ENCODE measurements at places on chromosomes 3 and 15.

DNA sequence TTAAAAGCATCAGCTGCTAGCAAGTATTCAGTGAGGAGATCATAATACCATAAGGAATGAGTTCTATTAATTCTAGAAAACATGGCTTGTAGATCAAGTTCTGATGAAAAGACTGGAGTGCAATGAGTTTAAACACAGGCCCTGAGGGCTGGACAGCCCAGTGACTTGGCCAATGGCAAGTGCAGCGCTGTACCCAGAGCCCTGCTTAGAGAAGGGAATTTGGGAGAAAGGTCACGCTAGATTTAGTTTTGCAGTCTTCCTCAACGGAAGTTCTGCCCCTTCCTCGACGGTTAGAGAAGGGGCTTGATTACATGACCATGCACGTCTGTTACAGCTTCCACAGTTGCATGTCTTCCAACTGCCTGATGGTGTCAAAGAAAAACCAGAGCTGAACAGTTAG is 4.0 kb downstream of the TMEM212 start:
- no peak for DNase-seq

DNA sequence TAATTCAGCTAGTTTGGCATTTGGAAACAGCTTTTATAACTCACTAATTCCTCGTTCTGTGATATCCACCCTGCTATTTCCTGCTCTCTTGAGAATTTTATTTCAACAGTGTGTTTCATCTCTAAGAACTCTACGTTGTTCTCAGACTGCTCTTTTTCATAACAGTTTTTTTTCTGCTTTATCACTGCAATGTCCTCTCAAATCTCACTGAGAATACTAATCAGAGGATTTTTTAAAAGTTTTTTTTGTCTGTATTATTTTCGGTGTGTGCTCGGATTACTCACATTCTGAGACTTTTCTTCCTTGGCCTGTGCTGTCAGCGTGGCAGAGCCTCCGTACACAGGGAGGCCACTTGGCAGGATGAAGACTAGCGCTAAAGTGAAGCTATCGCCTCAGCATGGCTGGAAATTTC is 59.4 kb upstream of the NEO1 start:
- no peak for DNase-seq

DNA sequence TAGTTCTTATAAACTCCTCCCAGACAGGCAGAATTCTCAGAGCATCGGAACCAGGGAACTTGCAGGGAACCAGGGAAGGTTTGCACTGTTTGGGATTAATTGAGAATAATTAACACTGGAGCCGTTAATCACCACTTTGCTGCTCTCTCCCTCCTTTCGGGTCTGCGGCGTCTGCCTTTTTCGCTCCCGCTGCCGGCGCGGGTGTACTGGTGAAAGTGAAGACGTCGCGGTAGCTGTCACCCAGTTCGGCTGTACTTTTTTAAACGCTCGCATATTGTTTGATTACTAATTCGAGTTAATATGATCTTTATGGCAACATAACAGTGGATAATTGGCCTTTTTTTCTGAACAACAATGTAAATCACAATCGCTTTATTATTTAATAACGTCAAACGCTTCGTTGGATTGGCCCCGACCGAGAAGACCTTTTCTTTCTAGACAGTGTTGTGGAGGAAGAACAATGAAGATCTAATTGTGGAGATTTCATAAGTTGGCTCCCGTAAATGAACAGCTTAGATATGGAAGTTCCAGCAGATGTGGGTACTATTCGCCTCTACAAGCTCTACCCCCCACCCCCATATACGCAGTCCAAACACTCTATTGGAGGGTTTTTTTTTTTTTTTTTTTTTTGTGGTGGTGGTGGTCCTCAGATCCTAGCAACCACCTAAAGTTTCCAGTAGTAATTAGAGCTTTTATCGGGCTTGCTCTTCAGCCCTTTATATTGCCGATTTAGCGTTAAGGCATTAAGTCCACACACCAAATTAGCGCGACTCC is 12.7 kb downstream of the SOX2 start:
- DNase-seq = no peak

- DNase-seq = no peak
Measured at GRCh38 chr3:170470063-170471016, 51.7 kb downstream of the CLDN11 start.

DNA sequence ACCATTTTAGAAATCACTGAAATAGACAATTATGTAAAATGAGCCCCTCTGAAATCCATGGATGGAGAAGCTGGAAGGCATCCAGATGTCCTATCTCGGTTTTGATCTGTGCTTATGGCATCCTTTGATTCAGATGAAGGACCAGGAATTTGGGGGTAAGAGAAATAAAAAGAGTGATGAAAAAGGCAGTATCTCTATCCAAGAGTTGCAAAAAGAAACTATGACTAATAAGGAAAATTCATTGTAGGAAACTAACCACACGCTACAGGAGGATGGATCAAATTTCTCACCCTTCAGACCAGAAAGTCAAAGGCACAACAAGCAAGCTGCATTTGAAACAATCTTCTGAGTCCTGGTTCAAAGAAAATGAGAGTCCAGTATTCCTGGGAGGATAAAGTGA is 34.8 kb downstream of the SRGAP3 start:
- DNase-seq = no peak

DNA sequence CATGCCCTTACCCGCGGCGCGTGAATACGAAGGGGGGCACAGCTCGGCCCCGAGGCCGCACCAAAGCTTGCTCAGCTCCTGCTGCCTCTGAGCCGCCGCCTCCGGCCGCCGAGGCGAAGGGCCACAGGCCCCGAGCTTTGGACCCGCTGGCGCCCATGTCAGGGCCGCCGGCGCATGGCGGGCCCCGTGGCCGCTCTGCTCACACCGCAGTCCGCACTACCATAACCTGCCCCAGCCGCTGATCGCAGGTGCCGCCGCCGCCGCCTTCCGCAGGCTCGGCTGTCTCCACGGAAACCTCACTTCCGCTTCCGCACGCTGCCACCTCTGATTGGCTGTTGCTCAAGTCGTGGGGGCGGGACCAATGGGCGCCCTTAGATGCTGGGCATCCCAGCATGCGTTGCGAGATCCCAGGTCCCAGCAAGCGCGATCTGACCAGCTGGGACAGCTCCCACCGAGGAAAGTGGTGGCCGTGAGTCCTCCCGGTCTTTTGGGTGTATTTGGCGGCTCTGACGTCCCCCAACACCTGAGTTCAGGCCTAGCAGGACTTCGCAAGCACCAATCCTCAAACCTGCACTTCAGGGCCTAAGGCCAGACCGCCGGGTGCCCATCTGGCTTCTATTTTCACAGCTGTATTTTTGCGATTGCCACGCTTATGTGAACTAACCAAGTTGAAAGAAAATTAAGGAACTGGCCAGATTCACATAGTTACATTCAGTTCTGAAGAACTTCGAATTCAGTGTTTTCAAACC is at the start of gene TUSC2:
Gene TUSC2 (minus strand): TSS at position 281 of the 749 bp plus-strand sequence. CDS start 124 bp downstream, at position 157.
- DNase-seq = peak; percentile 95

- DNase-seq = no peak
Measured at GRCh38 chr3:138065949-138066348, 49.5 kb downstream of the DZIP1L start.

DNA sequence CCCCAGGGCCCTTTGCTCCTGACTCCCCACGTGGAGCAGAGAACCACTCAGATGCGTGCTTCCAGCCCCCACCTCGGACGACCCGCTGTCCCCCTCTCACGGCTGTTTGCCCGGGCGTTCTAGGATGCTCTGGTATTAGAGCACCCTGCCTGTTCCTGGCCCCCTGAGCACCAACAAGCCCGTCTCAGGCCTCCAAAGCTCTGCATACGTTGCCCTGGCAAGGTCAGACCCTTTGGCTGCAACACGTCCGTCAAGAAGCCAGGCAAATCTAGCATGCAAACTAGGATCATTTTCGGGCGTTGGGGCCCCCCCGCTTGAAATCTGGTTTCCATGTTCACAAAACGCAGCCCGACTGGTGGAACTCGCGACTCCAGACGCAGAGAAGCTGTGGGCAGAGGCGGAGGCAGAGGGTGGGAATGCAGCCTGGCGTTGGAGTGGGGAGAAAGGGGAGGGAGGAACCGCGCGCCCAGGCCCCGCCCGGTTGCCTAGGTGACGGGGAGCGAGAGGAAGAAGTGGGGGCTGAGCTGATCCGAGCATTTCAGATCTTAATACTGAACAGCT is 86.2 kb upstream of the PIAS1 start:
- DNase-seq = peak; percentile 79

DNA sequence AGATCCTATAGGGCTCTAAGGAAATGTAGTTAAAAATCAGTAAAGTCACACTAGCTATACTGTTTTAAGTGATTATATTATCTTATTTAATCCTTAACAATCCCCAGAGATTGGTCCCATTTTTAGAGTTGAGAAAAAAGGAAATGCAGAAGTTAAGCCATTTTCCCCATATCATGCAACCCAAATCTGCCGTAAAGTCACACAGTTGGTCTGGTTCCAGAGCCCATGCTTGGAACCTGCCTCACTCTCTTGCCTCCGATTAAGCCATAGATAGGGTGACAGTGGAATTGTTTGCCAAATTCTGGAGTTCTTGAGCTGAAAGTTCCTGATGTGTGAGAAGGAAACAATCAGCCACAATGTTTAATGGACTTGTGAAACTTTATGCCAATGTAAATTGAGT is 2.3 kb upstream of the P2RY13 start:
- no peak for DNase-seq

- DNase-seq = no peak
Measured at GRCh38 chr3:16329036-16329825, 64.2 kb downstream of the OXNAD1 start.

DNA sequence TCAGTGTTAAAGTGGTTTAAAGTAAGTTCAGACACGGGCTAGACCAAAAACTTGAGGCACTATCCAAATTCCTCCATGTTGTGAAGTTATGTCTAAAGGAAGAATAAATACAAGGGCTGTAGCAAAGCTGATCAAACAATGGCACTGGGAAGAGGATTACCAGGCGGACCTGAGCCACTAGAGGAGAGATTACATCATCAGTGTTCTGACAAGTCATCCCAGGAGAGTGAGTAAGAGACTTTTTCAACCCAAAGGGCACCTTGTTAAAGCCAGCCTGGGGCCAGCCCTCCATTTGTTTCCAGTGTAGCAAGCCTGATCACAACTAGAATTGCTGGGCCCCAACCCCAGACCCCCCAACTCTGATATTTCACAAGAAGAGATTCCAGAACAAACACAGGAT is 166.9 kb downstream of the DCLK3 start:
- DNase-seq = no peak

- DNase-seq = no peak
Measured at GRCh38 chr3:56783644-56784447, 17.9 kb downstream of the ARHGEF3 start.

DNA sequence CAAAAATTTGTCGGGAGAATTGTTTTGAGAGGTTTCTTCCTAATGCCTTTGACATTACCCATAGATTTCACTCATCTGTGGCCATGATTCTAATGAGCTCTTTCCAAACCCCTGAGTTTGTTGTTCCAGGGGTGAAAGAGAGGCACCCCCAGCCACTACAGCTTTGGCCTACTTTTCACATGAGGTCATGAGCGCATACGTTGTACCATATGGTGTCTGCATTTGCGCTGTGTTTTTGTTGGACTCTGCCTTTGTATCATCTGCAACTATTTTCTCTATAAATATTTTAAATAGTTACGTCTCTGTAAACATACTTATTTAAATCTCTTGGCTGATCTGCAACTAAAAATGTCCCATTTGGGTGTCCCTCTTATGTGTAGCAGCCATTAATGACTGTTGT is 107.9 kb downstream of the LRTM1 start:
- DNase-seq = no peak

- DNase-seq = no peak
Measured at GRCh38 chr3:184584464-184584891, 22.9 kb downstream of the EPHB3 start.

DNA sequence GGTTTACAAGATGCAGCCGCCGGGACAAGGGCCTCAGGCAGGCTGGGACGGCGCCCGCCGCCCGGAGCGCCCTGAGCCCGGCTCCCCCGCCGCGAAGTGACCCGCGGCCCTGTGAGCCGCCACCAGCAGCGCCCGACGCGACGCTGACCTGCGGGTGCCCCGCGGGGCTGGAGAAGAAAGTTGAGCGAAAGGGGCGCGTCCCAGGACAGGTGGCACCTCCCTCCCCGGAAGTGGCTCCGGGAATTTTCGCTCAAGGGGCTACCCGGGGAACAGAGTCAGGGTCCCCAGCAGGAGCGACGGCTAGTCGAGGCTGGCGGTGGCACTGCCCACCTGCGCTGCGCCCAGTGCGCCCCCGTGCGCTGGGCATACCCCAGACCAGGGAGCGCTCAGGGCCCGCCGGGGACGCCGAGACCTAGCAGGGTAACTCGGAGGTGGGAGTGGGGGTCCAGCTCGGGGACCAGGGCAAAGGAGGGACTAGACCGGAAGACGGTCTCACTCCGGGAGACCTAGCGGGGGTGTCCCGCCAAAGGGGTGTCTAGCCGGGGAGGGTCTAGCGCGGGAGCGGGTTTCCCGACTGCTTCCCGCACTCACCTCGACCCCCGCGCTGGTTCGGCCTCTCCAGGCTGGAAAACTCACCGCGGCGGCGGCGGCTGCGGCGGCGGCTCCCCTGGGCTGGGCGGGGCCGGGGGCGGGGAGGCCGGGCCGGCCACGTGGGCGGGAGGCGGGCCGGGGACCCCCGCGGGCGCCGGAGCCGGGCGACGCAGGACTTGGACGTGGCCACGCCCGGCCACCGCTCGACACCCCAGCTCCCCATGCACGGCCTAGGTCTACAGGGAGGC is 18.4 kb downstream of the SPATA12 start:
- peak; percentile 95 for DNase-seq

- peak; percentile 44 for DNase-seq
Measured at GRCh38 chr3:11643201-11643603, 513 bp downstream of the VGLL4 start.

- DNase-seq = no peak
Measured at GRCh38 chr15:97694456-97694855, 266.0 kb upstream of the ARRDC4 start.

- no peak for DNase-seq
Measured at GRCh38 chr15:69784798-69785566, 312.7 kb downstream of the TLE3 start.

DNA sequence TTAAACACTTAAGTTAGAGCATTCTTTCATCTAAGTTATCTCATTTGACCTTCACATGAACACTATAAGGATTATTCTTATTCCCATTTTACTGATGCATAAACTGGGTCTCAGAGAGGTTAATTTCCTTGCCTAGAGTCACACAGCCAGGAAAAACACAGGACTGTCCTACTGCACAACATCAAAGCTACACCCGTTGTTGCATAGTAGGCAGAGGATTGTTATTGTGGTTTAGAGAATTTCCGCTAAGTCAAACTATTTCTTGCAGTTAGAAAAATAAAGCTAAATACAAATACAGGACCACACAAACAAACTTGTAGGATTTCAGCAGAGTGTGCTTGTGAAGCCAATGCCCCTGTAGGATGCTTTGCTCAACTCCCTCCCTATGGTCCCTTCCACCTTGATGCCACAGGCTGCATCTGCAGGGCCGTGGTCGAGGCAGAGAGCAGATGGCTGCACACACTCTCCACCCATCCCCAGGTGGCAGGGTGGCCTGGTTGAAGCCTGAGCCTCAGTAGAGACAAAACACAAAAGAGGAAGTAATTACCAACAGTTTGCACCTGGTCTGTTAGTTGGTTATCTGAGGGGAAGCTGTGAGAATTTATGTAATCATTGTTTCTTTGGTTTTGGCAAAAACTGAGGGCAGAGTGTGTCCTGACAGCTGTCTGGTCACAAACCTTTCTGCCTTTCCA is 41.1 kb upstream of the SKOR1 start:
- no peak for DNase-seq
